ENCODE measurements at places on chromosomes 2 and 18.

- no peak for DNase-seq
Measured at GRCh38 chr2:16184945-16185660, 244.8 kb downstream of the MYCN start.

- no peak for DNase-seq
Measured at GRCh38 chr18:26619350-26619749, 71.0 kb upstream of the KCTD1 start.

DNA sequence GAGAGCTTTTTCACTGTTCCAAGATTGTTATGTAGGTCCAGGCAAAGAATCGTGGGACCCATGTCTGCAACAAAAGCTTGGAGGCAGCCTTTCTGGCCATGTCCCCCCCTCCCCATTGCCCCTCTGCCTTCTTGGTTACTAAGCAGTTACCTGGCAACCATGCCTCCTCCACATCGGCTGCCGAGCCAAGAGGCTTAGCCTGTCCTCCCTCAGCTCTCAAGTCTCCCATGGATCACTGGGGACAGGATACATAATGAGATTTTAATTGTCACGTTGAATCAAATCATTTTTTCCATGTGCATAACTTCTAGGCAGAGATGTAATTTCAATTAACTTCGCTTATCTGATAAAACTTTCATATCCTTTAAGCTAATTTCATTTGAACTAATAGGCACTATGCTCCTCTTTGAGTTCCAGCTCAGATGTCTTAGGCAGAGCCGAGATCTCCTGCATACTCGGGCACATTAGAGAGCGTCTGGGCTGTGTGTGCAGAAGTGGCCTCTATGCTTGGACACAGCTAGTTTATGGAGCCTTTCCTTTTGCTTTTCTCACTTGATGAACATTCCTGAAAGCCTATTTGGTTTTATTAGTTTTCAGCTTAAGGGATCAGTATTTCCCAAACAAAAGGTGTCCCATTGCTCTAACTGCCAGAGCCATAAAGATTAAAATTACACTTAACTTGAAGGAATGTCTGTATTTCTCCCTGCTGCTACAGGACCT, 80.7 kb downstream of the LYPD1 start:
- peak; percentile 32 for DNase-seq

DNA sequence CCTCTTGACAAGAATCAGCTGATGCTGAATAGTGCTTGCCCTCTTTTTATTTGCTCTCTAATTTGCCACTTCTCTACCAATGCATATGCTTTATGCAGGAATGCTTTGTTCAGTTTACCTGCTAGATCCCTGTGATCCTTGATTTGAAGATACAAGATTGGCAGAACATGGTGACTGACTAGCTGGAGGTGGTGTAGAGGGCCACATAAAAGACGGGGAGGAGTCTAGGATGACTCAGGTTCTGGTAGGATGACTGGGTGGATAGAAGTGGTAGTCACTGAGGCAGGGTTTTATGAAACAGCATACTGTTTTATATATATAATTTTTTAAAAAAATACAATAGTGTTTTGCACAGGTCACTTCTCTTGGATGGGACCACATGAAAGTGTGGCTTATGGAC, 6.3 kb upstream of the ADGRF3 start:
- no peak for DNase-seq

DNA sequence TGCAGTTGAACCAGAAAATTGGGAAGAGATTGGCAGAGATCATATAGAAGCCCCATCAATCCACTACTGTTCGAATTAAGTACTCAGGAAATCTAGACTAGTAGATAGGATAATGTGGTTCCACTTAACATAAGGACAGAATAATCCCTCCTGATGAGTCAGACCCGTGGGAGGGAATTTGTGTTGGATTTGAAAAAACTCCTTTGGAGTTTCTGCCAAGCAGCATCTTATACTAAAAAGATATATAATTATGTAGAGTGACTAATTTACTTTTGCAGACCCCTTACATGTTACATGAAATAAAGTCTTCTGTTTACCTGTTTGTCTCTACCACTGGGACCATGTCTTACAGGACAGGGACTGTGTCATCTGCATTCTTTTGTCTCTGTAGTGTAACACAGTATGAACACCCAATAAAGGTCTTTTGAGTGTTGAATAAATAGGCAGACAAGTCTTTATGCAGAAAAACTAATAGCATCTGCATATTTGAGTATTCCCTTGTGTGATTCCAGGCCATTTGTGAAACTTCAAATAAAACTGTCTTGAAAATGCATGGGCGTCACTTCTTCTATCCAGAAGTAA, 122.6 kb upstream of the DNAJC10 start:
- DNase-seq, result no peak

- no peak for DNase-seq
Measured at GRCh38 chr2:174247474-174248186, 702 bp downstream of the OLA1 start.

- DNase-seq, result no peak
Measured at GRCh38 chr2:145022666-145023333, 502.9 kb upstream of the ZEB2 start.

GRCh38 chr2:209937893-209938292, 64.5 kb upstream of the RPE start:
- no peak for DNase-seq

- DNase-seq, result no peak
Measured at GRCh38 chr2:139142252-139142880, 362.2 kb upstream of the NXPH2 start.

DNA sequence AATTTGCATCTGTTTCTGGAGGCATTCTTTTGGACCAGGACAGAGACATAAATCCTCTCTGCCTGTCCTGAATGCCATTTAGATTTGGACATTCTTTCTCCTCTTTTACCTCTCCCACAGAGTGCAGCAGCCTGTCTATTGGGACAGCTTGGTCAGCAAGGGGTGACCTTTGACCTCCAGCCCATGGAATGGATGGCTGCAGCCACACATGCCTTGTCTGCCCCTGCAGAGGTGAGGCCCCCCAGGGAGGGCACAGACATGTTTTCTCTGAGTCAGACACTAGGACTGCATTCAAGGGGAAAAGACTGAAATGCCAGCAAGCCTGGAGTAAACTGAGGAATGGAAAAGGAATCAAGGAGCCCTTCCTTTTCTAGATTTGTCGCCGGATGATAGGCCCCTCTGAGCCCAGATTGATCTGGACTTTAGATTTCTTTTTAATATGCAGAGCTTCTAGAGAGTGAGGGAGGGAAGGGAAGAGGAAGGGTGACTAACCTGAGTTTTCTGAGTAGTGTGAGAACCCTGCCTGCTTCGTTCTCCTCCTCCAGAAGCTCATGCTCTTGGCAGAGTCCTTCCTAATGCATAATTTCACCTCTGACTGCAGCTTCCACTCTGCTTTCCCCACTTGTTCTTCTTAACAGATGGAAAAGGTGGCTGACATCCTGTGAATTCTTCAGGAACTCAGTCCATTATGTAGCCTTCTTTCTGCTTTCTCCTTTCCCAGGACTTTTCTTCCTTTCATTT, 16.1 kb upstream of the TTLL4 start:
- DNase-seq, result no peak
